Hematopoietic multipotent progenitor cell treated with erythropoietin and hydrocortisone succinate and interleukin-3 and kit ligand, for 6 days (in vitro differentiated cells): ENCODE measurements at places on chromosomes 7 and 10.

- peak; percentile 50 for DNase-seq
Observed at GRCh38 chr10:30510184-30510931, 76.4 kb downstream of the MAP3K8 start.

- DNase-seq: no peak
Observed at GRCh38 chr7:23931633-23932032, 221.6 kb downstream of the STK31 start.

DNA sequence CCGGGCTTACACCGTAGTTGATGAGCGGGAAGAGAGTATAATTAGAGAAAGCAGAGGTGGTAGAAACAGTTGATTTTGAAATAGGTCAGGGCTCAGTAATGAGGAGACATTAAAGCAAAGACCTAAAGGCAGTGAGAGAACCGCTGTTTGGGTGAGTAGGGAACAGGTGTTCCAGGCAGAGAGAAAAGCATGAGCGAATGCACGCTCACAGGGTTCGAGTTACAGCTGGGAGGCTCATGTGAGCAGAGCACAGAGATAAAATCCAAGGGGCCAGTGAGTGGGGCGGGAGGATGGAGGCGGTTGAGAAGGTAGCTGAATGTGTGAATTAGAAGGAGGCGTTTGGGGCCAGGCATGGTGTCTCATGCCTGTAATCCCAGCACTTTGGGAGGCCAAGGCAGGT lies 39.9 kb downstream of the APBB1IP start:
- no peak for DNase-seq

GRCh38 chr10:103723557-103723956 lies 131.8 kb downstream of the SH3PXD2A start:
- no peak for DNase-seq

DNA sequence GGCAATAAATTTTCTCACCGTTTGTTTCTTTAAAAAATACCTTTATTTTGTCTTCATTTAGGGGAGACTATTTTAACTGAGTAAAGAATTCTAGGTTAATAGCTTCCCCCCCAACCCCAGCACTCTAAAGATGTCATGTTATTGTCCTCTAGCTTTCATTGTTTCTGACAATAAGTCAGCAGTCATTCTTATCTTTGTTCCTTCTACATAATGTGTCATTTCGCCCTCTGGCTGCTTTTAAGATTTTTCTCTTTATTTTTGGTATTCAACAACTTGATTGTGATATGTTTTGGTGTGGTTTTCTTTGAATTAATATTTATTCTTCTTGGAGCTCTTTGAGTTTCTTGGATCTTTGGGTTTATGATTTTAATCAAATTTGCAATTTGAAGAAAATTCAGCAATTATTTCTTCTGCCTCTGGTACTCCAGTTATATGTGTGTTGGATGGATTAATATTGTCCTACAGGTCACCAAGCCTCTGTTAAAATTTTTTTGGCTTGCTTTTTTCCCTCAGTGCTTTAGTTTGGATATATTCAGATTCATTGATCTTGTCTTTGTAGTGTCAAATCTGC lies 64.6 kb upstream of the ELN start:
- DNase-seq: no peak

DNA sequence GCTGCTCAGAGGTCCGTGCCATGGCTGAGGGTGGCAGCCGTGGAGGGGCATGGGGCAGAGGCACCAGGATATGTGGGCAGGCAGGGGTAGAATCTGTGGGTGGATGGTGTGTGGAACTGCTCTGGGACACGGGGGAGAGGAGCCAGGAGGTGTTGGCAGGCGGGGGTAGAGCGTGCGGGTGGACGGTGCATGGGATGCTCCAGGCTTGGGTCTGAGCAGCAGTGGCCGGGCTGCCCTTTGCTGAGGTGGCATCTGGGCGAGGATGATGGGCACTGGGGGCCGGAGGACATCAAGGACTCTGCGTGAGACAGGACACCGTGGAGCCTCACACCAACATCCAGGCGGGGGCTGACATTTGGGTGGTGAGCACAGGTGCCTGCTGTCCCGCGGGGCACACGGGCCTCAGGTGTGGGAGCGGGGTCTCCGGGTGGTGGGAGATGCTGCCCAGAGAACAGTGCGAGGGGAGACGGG lies 46.2 kb downstream of the JAKMIP3 start:
- DNase-seq: no peak

DNA sequence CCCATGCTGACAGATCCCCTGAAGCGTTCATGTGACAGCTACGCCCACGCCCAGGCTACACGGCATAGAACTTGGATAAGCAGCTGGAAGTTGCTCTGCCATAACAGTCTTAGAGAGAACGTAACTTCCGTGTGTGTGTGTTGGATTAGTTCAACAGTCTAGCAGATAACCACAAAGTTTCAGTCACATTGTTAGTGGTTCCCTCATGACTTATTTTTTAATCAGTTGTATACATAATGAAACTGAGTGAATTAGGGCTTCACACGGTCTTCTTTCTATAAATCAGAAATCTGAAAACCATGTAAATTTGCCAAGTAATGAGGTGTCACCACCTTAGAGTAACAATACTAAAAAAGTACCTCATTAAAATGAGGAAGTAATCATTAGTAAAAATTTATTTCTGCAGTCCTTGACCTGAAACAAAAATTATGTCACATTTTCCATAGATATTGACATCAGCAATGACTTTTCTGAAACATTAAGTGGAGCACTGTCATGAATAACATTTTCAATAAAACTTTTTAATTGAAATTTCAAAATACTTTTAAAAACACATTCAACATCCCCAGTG lies 21.7 kb upstream of the MACC1 start:
- DNase-seq: peak; percentile 71

GRCh38 chr10:123287594-123288247 lies 133.5 kb downstream of the BUB3 start:
- no peak for DNase-seq

DNA sequence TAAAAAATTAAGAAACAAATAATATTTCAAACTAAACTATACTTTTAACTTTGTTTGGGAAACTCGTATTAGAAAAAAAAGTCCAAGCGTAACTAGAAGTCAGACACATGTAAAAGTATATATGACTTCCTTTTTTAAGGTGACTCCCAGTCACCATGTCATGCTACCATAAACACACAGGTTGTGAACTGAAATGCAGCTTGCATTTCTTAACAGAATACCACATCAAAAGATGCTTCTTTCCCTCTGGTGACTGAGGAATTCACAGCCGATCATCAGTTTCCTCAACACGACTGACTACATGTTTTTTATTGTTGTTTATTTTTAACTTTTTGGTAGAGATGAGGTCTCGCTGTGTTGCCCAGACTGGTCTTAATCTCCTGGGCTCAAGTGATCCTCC lies 445.0 kb downstream of the PARD3 start:
- no peak for DNase-seq

DNA sequence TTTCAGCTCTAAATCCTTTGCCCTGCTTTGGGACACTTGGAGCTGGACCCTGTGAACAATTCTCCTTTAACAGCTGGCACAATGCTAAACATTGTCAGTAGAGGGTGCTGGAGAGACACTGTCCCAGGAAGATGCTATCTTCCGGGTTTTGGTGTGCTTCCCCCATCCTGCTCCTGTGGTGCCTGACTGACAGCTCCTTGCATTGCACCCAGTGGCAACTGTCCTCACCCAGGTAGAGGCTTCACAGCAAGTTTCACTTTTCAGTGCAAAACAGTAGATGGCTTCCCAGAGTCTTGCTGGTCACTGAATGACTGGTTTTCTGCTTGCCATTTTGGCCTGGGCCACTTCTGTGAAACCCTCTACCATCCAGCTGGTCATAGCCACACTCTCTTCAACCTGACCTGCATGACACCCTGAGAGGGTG lies 77.3 kb downstream of the CDC14C start:
- peak; percentile 68 for DNase-seq

- DNase-seq: no peak
Observed at GRCh38 chr7:124480036-124480820, 285.4 kb downstream of the GPR37 start.
